NCI-H1092 (cell line): ENCODE measurements at places on chromosomes 12 and 14.

- peak; percentile 6 for DNase-seq
Measured at GRCh38 chr12:115574826-115575225, 702.7 kb downstream of the MED13L start.

DNA sequence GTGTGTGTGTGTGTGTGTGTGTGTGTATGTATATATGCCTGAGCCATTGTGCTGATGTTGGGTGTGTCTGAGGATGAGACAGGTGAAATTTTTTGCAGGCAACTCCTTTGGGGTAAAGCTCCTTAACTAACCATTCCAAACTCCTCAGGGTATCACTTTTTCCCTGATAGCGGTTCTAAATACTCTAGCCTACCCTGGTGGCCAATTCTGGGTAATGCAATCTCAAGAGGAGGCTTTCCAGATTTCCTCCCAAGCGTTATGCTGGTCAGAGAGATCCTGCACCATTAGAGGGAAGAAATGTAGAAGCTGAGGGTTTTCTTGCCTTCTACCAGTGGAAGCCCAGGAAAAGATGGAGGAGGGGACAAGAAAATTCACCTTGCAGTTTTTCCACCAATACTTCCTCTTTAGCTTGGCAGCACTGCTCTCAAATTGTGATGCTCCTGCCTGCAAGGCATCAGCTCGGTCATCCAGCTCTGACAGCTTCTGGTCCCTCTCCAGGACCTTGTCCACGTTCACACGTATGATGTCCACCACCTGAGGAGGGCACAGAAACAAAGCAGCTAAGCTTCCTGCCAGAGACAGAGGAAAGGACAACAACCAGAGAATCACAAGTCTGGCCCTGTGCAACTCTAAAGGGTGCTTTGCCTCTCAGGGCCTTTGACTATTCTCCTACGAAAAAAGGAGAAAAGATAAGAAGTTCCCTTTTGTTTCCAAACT is 4.9 kb downstream of the VAMP1 start:
- DNase-seq, result peak; percentile 58

- DNase-seq, result no peak
Measured at GRCh38 chr14:28323366-28323765, 443.2 kb upstream of the FOXG1 start.

GRCh38 chr14:105212541-105213300 is 31.6 kb upstream of the NUDT14 start:
- peak; percentile 60 for DNase-seq

DNA sequence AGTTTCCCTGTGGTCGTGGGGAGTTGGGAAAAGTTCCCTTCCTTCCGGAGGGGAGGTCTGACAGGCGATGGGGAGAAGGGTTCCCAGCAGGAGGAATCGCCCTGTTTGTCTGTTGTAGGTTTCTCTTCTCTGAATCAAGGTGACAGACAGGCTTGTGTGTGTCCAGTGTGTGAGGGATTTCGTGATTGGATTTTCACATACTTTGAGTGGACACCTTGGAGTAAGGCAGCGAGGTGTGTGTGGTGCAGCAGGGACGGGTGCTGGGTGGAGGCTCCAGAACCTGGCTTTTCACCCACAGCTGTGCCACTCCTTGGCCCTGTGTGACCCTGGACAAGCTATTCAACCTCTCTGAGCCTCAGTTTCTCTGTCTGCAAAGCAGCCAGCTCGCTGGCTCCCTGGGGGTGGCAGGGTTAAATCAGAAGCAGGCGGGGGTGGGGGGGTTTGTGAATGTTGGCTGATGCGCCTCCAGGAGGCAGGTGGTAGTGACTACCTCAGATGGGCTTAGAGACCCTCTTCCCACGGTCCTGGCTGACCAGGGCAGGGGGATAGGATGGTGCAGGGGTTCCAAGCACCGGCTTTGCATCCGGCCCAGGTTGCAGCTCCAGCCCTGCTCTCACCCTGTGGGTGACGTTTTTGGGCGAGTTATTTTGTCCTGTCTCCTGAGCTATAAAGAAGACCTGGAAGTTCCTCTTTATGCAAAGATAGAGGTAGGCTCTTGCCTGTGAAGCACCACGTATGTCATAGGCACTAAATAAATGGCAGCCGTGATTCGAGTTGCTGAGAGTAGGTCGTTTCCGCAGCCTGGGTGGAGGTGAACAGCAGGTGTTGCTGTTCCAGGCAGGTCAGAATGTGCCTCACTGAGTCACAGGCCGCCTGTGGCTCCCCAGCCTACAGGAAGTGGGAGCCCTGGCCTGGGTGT is 679 bp downstream of the BDKRB2 start:
- DNase-seq, result no peak

DNA sequence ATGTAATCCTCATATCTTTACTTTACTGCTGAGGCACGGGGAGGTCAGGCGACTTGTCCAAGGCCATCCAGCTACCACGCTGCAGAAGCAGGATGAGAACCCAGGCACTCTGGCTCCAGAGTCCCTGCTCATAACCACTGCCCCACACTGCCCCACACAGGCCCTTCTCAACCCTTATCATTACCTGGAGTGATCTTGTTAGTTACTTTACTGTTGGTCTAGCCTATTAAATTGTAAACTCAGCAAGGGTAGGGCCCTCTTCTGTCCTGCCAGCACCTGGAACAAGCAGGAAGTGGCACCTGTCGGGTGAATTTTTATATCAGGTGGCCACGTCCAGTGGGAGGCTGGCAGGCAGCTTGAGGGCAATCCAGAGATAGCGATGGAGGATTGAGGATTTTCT is 12.2 kb downstream of the FAIM2 start:
- no peak for DNase-seq

DNA sequence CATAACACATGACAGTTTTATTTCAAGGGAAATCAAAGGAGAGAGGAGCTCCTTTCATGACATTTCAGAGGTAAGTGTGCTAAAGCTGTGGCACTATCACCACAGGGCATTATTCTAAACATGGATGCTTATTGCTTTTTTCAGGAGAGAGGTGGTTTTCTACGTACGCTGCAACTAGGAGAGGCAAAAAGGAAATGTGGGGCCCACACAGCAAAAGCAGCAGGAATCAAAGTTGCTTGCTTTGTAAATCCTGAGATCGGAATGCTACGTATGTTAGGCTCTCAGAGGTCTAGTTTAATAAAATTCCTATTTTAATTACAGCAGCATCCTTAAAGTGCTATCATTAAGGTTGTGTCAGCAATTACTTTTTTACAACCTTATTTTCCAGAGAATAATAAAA is 55.0 kb upstream of the GRIP1 start:
- no peak for DNase-seq

DNA sequence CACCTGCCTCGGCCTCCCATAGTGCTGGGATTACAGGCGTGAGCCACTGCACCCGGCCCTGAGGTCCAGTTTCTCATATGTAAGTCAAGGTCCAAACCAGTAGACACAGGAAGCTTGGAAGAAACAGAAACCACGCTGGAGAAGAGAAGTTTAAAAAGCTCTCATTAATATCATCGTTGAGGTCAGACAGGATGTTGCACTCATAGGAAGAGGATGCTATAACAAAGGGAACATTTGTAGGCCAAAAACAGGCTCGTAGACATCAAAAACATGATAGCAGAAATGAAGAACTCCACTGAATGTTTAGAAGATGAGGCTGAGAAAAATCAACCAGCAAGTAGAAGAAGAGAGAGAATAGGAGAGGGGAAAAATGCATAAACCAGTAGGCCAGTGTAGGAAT is 46.8 kb downstream of the ACACB start:
- DNase-seq, result no peak

- DNase-seq, result peak; percentile 50
Measured at GRCh38 chr12:4809013-4809448, 88.8 kb downstream of the GALNT8 start.

DNA sequence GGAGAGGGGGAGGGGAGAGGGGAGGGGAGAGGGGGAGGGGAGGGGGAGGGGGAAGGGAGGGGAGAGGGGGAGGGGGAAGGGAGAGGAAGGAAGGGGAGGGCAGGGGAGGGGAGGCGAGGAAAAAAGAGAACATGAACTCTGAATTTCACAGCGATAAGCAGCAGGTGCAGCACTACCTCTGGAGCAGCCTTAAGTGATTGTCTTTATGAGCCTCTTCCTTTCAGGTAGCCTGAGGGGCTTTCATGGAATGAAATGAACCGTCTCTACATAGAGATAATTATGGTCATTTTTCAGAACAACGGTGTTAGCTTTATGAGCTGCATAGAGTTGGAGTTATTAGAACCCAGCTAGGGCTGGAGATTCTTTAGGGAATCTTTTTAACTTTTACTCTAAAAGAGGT is 18.1 kb upstream of the PTCSC3 start:
- peak; percentile 47 for DNase-seq

- no peak for DNase-seq
Measured at GRCh38 chr12:56714431-56714929, 10.6 kb downstream of the NACA start.

- no peak for DNase-seq
Measured at GRCh38 chr12:99138393-99138792, 493.3 kb downstream of the APAF1 start.

- DNase-seq, result no peak
Measured at GRCh38 chr14:100914597-100915021, 11.1 kb upstream of the RTL1 start.

DNA sequence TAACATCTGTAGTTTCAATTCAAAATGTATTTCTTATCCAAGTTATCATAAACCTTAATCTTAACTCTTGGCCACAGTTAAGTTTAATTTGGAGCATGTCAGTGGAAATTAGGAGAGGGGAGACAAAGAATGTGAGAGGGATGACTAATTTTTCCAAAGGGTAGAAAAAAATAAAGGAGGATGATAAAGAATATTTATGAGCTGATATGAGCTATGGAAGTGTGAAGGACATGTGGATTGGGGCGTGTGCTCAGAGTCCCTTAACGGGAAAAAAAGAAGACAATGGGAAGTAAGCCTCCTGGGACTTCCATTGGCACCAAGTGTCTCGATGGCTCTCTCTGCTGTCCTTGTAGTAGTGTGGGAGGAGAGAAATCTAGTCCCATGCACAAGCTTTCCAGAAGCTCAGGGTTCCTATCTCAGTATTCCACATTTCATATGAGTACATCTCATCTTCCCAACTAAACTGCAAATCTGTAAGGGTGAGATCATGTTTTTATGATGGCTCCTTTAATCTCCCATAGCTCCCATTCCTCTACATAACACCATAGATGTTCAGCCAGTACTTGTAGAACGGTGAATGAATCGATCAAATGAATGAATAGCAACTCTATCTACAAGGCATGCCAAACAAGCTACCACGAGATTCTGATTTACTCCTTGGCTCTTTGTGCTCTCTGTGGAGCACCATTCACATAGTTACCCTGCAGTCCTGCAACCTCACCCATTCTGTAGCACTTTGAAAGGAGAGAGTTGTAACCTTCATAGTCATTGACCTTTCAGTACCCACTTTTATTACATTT is 27.4 kb downstream of the BCL2L14 start:
- no peak for DNase-seq

DNA sequence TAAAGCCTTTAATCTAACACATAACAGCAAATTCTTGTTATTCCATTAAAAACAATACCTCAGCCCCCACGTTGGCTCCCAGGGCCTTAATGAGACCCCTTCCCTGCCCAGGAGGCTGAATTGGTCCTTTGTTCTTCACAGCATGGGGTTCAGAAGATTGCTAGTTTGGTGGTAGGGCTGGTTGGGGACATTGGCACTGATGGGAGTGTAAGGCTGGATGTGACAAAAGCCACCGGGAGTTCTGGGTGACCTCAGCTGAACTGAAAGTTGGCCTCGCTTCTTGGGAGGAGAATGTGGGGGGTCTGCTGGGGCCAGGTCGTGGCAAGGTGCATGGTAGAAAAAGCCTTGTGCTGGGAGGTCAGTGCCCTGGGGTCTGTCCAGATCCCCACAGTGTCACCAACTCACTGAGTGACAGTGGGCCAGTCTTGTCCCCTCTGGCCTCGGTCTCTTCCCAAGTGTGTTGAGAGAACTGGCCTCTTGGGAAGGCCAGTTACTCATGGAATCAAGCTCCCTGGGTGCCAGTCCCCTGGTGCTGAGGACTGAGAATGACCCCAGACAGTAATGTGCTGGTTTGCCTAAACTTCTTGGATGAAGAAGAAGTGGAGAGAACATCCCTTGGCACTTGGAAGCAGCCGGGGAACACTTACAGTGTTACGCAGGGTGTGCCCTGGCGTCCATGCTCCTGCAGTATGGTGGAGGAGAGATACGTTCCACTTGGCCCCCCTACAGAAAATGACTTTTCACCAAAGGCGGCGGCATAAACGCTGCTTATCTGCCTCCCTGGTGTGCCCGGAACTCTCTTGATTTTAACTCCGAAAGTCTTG is 283.7 kb upstream of the RTL1 start:
- DNase-seq, result no peak

- no peak for DNase-seq
Measured at GRCh38 chr14:94621358-94622134, 9.4 kb downstream of the SERPINA3 start.

GRCh38 chr12:125684968-125685790 is 619.9 kb downstream of the AACS start:
- DNase-seq, result no peak

DNA sequence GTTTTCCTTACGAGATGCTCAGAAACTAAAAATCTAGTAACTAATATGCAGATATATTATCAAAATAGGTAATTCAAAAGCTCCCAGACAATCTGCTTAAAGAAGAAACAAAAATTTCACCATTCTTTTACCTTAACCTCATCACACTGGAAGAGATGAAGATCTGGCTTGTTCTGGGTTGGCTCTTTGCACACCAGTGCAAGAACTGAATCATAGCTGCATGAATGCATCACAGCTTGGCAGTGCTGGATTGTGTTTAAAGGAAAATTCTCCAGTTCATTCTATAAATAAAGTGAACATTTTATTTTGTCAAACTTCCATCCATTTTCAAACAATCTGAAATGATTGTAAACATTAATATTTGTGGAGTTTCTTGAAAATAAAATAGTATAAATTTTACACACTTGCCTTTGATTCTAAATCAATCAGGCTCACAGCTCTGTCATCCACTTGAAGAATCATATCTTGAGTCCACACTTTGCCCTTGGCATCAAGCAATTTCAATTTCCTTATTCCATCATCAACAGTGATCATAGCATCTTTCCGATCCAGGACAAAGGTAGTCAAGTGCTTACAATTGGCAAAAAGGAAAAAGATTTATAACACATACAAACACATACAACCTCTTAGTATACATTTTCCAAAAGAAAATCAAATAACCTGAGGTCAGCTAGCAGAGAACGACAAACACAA is 119.8 kb downstream of the EPS8 start:
- DNase-seq, result no peak

GRCh38 chr14:85752175-85752574 is 222.2 kb downstream of the FLRT2 start:
- no peak for DNase-seq

DNA sequence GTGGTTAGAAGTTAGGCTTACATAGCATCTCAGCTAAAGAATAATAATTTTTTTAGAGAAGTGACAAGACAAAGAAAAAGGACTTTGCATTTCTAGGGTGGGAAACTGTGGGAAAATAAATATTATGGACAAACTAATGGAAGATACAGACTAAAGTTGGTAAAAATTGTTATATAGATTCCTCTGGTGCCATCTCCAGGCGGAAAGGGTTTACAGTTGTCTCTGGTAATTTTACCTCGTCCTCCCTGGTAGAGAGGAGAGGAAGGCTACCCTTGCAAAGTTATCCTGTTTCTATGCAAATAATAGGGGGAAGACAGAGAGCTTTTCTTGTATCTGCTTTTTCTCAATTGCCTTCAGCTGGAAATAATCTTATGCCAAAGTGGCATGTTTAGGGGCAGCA is 5.2 kb downstream of the OR11G2 start:
- no peak for DNase-seq

- no peak for DNase-seq
Measured at GRCh38 chr12:97425802-97426491, 36.7 kb upstream of the RMST start.
